Hematopoietic multipotent progenitor cell treated with erythropoietin and hydrocortisone succinate and interleukin-3 and kit ligand, for 4 days (in vitro differentiated cells): ENCODE measurements at places on chromosomes 2 and 18.

GRCh38 chr2:1887915-1888314, 143.6 kb upstream of the PXDN start:
- DNase-seq: peak; percentile 20

DNA sequence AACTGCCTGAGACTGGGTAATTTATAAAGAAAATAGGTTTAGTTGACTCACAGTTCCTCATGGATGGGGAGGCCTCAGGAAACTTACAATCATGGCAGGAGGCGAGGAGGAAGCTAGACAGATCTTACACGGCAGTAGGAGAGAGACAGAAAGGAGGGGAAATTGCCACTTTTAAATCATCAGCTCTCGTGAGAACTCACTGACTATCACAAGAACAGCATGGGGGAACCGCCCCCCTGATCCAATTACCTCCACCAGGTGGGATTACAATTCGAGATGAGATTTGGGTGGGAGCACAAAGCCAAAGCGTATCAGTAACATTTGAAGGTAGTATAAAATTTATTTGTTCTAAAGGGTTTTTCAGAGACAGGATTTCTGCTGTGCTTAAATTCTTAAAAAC, 5.4 kb downstream of the GALM start:
- DNase-seq: no peak

GRCh38 chr2:224217233-224217961, 178.3 kb upstream of the SERPINE2 start:
- DNase-seq: no peak

- peak; percentile 79 for DNase-seq
These were observed 49.3 kb downstream of the GREB1 start for GRCh38 chr2:11582862-11583752.

DNA sequence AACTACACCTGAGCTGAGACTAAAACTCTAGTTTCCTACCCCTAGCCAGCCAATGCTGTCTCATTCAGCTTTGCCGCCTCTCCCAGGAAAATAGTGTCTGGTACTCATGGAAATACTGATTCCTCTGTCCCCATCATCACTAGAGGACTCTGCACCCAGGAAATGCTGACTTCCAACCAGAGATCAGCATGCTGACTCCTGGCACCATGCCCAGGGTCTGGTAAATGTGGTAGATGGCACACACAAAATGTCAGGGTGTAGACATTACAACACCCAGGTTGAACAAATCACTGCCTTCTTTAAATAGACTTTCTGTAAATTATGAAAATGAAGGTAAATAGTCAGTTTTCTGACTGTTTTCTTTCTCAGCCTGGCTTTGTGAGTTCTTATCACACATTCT, 307.3 kb upstream of the CHAC2 start:
- DNase-seq: no peak
